ENCODE measurements at places on chromosomes 4 and X.

- DNase-seq, result no peak
These were observed 86.0 kb downstream of the PCYT1B start for GRCh38 chrX:24561121-24561520.

DNA sequence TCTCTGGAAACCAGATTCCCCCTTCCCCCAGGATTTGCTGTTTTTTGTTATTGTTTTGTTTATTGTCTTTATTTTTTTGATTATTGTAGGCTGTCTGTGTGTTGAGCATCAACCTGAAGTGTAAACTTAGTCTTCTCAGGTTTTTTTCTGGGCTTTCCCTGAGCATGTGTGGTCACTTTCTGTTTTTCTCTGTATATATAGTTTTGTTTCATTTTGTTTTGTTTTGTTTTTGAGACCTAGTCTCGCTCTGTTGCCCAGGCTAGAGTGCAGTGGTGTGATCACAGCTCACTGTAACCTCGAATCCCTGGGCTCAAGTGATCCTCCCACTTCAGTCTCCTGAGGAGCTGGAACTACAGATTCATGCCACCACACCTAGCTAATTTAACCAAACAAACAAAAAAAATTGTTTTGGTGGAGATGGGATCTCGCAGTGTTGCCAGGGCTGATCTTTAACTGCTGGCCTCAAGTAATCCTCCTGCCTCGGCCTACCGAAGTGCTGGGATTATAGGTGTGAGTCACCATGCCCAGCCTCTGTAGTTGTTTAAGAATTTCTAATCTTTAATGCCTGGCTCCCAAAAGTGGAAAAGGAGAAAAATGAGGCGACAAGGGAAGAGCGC, 9.1 kb downstream of the IL13RA1 start:
- DNase-seq, result no peak

DNA sequence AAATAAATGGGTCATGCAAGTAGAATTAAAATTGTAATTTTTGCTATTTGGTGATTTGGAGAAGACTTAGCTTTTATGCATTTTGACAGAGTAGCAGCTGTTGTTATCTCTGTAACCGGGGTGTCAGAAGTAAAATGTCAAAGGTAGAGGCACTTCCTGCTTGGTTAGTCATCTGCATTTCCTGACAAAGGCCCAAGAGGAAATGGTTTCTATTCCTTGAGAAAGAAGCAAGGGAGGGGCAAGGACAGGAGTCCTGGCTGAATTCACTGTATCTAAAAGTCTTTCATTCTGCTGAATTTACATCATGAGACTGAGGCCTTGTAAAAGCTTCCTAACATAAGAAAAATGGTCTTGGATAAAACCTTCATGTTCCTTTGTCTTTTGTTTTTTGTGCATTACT, 550.9 kb upstream of the BOD1L1 start:
- DNase-seq, result no peak

- no peak for DNase-seq
These were observed 2.2 kb downstream of the PAQR3 start for GRCh38 chr4:78936989-78937388.

- DNase-seq, result no peak
These were observed 66.2 kb downstream of the BEX3 start for GRCh38 chrX:103442536-103442901.

GRCh38 chr4:79170077-79170476, 155.8 kb downstream of the NAA11 start:
- no peak for DNase-seq

DNA sequence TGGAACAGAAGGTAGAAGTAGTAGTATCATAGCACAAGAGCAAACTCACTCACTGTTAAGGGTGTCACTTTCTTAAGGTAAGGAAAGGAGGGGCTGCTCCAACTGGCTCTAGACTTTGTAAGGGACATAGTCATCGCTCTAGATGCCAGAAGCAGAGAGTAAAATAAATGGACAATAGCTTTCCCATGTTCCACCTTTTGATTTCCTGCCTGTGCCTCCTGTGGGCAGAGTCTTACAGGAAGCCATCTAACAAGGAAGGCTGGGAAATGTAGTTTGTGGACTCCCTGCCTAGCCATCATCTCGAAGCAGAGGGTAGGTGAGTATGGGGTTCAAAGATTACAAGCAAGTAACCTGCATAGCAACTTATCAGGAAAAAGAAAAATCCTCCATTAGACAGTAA, 1.7 kb upstream of the METTL14 start:
- no peak for DNase-seq

GRCh38 chr4:17761062-17761461, 20.4 kb downstream of the FAM184B start:
- DNase-seq, result no peak

DNA sequence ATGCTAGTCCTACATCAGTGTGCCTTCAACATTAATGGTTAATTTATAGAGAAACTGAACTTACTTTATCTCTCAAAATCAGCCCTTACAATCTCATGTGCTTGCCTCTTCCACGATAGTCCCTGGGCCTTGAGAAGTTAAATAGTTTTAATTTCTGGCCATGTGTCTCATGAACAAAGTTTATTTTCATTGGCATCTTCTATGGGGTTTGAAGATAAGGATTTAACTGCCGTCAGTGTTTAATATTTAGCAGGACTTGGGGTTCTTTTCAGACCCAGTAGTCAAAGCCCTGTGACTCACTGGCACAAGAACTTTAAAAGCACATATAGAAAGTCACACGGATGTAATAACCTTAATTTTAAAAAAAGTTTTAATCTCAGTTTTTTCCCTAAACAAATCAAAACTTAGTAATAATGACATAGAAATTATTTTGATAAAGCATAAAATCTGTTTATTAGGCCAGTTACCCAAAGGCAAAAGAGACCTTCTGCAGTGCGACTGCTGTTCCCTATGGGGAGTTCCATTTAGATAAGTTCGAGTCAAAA, 10.1 kb upstream of the MPP1 start:
- no peak for DNase-seq

DNA sequence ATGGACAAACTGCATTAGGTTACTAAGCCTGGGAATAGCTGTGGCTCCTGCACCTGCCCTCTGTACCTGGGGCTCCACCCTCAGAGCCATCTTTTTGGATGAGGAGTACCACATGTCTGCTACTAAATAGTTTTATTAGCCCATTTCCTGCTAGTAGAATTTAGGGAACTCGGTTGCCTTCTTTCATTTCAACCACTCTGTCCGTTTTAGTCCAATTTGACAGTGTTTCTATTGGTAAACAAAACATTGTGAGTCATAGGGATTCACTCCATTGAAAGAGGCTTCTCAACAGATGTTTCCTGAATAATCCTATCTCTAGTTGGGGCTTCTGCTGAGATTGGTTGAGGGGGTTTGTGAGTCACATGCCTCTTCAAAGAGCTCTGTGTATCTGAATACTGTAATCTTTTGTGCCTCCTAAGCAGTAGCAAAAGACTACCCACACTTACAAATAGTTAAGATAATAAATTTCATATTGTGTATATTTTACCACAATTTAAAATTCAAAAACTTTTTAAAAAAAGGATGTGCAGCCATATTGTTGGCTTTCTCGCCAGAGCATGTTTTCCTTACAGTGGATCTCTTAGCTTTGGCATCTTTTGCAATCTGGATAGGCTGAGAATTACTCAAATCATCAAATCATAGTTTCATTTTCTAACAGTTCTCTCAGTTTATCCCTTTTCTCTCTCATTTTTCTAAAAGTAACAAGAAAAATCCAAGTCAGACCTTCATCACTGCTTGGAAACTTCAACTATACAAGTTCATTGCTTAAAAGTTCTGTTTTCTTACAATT, 9.9 kb downstream of the FAM200B start:
- DNase-seq, result no peak

DNA sequence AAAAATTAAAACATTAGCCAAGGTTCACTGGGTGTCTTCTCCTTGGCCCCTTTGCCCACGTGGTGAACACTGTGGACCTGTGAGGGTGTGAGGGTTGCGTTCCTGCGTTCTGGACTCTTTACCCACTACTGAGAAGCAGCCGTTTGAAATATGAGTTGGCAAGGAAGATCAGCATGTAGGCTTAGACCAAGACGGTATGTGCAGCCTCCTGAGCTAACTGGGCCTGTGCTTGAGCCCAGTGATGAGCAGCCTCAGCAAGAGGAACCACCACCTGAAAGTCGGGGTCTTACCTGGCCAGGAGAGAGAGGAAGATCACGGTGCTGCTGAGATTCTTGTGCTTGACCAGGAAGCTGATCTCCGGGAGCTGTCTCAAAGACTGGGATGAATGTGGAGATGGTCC, 19.5 kb downstream of the RGS12 start:
- DNase-seq, result no peak

GRCh38 chr4:26815706-26816105, 44.9 kb upstream of the STIM2 start:
- DNase-seq, result no peak

DNA sequence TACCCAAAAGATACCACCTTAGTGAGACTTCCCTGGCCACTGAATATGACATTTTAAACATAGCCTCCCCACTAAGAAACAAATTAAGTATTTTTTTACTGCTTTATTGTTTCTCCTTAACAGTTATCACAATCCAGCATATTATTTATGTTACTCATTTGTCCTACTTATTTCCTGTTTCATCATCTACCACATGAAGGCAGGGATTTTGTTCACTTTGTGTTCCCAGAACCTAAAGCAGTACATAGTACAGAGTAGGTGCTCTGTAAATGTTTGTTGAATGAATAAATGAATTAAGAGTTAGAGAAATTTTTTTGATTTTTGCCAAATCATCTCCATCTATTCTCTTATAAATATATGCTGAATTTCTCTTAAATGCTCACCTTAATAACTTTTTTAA, 318.4 kb upstream of the GIMD1 start:
- no peak for DNase-seq

DNA sequence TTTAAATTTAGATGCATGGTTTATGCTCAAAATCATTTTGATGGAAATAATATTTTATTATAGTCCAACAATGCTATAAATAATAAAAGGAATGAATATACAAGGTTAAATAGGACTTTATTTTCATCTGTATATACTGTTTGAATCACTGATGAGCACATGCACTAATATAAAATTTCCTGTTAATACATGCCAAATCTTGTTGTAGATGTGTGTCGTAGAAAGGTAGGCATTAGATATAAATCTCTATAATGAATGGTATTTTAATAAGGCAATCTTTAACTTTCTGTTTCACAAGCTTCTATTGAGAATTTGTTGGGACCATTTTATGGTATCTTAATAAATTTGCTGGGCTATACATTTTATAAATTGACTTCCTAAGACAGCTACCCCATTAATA, 868.8 kb downstream of the CCSER1 start:
- no peak for DNase-seq

- DNase-seq, result no peak
These were observed 27.1 kb upstream of the NSUN7 start for GRCh38 chr4:40722576-40723161.

DNA sequence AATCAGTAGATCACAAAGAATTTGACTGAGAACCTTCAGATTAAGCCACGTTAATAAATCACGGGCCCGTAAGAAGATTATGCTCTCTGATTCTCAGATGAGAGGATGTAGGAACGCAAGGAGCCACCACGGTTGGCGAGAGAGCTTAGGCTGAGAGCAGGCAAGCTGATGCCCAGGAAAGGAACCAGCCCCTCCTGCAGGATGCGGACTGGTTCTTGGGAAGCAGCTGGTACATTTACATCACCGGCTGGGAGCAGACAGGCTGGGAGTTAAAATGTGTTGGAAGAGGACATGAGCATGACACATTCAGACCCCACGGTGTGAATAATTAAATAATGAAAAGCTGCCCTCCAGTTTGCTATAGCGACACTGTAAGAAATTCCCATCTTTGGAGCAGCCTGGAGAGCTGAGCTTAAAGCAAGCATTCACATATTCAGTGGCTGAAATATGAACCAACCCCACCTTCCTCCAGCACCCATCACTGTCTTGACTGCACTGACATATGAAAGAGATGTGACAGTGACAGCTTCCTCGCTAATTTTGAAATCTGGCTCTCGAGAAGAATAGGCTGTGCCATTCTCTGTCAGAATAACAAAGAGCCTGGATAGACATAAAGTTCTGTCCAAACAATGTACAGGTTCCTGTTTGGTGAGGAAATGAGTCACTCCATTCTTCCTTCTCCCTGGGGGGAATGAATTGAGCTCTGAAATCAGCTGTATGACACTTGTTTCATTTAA, 33.1 kb downstream of the LNX1 start:
- DNase-seq, result no peak

DNA sequence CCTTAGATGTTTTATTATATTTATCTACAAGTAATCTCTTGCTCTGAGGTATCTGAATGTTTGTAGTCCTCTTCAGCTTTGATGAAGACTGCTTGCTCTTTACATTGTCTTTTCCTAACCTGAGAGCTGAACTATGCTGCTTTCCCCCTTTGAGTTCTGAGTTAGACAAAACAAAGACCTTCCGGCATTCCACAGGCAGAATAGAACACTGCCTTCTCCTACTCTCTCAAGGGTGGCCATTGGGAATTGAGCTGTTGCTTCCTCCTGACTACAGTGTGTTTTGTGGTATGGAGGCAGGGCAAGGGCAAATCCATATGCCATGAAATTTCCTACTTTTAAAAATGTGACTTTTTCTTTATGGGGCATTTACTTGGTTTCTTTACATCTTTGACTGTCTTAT, 841.0 kb downstream of the FAM133A start:
- DNase-seq, result no peak

- peak; percentile 7 for DNase-seq
These were observed 169.8 kb upstream of the GALNT7 start for GRCh38 chr4:172998527-172999469.

DNA sequence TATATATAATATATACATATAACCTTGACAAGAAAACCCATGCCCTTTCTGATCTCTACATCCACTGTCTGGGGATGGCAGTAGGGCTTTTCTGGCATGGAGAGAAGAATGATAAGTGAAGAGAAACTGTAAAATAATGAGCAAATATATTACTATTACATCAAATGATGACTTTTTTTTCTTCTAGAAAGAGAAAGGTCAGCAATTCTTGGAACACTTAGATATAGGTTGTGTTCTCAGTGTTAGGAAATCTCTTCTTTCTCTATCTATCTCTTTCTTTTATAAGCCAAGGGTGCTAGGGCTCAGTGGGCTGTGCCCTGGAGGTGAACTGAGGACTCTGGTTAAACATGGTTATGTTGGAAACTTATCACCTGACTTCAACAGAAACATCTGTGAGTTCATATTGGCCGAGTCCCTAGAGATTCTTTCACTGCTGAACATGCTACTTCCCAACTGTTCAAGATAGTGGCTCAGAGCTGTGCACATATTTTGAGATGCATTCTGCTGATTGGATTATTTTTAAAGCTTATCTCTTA, 265.1 kb downstream of the GBA3 start:
- DNase-seq, result no peak

DNA sequence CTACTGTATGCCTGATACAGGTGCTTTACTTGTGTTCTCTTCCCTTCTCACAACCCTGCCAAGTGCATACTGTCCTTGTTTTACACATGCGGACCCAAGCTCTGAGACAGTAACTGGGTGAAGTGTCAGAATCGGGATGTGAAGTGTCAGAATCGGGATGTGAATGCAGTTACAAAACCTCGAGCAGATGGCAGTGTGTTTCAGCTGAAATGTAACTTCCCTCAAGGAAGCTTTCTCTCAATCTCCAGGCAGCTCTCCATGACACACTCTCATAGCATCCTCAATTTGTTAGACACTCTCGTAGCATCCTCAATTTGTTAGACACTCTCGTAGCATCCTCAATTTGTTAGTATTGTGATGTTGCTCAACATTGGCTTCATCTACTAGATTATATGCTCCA, 1.1 kb upstream of the HPSE start:
- no peak for DNase-seq

Measured in NCI-H2029 (cell line).